ENCODE measurements at places on chromosomes 1 and 21.

GRCh38 chr1:12438349-12438924 is 179.6 kb downstream of the DHRS3 start:
- peak; percentile 9 for DNase-seq

GRCh38 chr1:67193704-67194103 is 27.4 kb downstream of the IL23R start:
- no peak for DNase-seq

DNA sequence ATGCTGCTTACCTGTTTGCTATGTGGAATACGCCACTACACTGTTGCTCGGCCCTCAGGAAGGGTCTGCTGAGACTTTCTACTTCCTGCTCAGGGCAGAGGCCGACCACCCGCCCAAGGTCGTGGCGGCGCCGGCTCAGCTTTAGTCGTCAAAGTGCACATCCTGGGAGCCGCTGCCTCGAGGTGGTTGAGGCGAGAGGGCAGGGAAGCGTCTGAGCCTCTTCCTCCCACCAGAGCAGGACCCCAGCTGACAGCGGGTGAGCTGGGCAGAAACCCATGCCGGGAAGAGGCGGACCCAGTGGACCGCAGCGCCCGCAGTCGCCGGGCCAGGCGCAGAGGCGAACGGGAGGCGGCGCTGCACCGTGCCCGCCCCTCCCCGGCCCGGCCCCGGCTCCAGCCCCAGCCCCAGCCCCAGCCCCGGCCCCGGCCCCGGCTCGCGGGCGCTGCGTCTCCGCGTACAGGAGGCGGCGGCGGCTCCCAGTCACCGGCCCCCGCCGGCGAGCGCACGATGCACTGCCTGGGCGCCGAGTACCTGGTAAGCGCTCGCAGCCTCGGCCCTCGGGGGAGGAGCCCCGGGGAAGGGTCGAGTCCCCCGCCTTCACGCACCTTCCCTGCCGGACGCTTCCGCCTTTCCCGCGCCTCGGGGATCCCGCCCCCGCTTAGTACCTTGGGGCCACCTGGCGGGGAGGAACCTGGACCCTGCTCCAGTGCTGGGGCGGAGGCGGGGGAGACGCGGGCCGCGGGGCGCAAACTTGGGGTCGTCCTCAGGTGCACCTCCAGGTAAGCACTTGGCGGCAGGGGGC is at the start of gene SLC44A3:
Gene SLC44A3 (plus strand): TSS at position 413 of the 802 bp plus-strand sequence. CDS start 95 bp downstream, at position 508.
- no peak for DNase-seq

GRCh38 chr1:153364766-153365666 is 7.4 kb downstream of the S100A9 start:
- no peak for DNase-seq

DNA sequence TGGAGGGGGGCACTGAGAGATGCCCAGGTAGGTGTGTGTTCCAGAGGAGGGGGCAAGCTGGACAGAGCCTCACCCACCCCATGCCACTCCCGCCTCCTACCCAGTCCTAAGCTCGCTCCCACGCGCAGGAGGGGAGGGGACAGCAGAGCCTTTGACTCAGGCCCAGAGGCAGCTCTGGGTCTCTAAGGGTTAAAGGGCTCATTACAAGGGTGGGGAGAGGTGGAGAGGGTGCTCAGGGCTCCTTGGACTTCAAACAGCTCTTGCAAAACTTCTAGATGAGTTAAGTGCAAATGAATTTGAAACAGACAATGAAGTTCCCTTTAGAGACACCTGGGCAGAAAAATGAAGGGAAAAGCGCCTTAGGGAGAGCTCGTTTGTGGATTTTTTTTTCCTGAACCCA is 104.2 kb upstream of the CASZ1 start:
- no peak for DNase-seq

GRCh38 chr21:14531757-14532316 is 14.3 kb downstream of the SAMSN1 start:
- DNase-seq = no peak

DNA sequence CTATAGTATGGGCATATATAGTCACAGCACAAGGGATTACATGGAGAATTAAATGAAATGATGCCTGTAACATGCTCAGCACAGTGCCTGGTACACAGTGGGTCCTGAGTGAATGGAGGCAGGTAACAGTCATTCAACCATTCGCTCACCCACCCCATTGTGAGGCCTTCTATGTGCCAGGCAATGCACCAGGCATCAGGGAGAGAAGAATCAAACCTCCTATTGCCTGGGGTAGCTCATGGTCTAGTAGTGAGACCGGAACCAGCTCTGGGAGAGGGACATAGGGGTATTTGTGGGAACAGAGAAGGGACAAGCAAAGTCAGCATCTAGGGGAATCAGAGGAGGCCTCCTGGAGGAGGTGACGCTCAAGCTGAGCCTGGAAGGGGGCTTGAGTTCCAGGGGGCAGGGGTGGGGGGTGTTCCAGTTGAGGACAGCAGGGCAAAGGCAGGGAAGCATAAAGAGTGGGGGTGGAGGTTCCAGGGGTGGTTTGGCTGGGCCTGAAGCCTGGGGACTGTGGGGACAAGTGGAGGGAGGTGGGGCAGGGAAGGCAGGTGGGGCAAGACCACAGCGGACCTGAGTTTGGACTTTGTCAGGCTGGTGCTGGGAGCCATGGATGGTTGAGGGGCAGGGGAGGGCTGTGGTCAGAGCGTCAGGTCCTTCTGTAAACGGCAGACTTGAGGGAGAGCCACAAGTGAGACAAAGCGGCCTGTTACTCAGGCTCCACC is 591.6 kb downstream of the PTPRU start:
- no peak for DNase-seq

- no peak for DNase-seq
Measured at GRCh38 chr1:46218443-46218842, 15.3 kb downstream of the LURAP1 start.

- no peak for DNase-seq
Measured at GRCh38 chr1:64215576-64215975, 12.2 kb downstream of the UBE2U start.

DNA sequence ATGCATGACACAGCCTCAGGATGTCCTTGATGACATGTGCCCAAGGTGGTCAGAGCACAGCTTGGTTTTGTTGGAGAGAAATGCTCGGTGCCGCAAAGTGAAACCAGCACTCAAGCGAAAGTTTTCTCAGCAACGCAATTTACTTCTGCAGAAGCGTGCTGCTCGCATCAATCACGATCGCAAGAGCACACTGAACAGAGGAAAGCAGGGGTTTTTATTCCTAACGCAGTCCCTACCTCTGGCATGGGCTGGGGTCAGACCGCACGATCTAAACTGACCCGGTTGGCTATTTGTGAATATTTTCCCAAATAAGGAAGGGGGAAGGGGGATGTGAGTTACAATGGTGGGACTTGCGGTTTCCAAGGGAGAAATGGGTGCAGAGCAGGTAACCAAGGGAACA is 809 bp upstream of the ZNF669 start:
- no peak for DNase-seq

DNA sequence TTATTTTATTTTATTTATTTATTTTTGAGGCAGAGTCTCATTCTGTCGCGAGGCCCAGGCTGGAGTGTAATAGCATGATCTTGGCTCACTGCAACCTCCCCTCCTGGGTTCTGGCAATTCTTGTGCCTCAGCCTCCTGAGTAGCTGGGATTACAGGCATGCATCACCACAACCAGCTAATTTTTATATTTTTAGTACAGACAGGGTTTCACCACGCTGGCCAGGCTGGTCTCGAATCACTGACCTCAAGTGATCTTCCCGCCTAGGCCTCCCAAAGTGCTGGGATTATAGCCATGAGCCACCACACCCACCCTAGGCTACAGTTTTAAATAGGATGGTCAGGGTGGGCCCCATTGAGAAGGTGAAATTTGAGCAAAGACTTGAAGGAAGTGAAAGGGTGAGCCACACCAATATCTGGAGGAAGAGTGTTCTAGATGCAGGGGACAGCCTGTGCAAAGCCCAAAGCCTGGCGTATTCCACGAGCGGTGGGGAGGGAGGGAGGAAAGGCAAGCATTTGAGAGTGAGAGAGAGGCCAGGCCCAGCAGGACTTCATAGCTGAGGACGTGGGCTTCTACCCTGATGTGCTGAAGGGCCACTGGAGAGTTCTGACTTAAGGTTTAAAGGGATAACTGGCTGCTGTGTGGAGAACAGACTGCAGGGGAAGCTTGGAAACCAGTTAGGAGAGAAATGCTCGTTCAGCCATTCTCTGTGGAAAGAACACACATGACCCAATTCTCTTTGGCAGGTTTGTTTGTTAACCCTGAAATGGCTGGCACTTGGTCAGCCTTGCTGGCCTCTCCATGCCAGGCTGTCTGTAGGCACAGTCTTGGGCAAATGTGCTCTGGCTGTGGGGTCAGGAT is 62.6 kb upstream of the FAM20B start:
- DNase-seq = no peak

- DNase-seq = no peak
Measured at GRCh38 chr1:157115851-157116736, 16.5 kb upstream of the ETV3L start.

GRCh38 chr21:37098751-37099150 is 25.7 kb downstream of the TTC3 start:
- no peak for DNase-seq

- no peak for DNase-seq
Measured at GRCh38 chr1:87888446-87888845, 559.8 kb downstream of the LMO4 start.
